ENCODE measurements at places on chromosomes 7 and 10. TPM values are rescaled to one million over a fixed set of nuclear protein-coding genes. Genes with fewer than 3 reads are reported as not detected.

The OPN4 gene
- not detected for total RNA-seq

The TUBB8 gene
- not detected for total RNA-seq

The STAM gene
- 46.1 TPM for total RNA-seq

The DIP2C gene
- total RNA-seq: 46.4 TPM

The PRSS37 gene
- total RNA-seq: not detected

The GPR158 gene
- total RNA-seq: 14.3 TPM

The LIPF gene
- not detected for total RNA-seq

The FBXO24 gene
- not detected for total RNA-seq

The CLRN3 gene
- not detected for total RNA-seq

The HOXA4 gene
- not detected for total RNA-seq

The MCM10 gene
- 5.3 TPM for total RNA-seq

The CDC14C gene
- not detected for total RNA-seq

The RASSF4 gene
- total RNA-seq: 15.7 TPM

The SEC31B gene
- 5.3 TPM for total RNA-seq

The PTF1A gene
- total RNA-seq: not detected

The ADAM12 gene
- 8.8 TPM for total RNA-seq

Measured in diencephalon (tissue), 1 donor.